GM13976 (cell line): ENCODE measurements at places on chromosomes 2 and 18.

GRCh38 chr2:153474407-153474806 lies 4.2 kb downstream of the RPRM start:
- DNase-seq = no peak

- DNase-seq = peak; percentile 75
Observed at GRCh38 chr18:45686891-45687611, 36.9 kb upstream of the SLC14A1 start.

DNA sequence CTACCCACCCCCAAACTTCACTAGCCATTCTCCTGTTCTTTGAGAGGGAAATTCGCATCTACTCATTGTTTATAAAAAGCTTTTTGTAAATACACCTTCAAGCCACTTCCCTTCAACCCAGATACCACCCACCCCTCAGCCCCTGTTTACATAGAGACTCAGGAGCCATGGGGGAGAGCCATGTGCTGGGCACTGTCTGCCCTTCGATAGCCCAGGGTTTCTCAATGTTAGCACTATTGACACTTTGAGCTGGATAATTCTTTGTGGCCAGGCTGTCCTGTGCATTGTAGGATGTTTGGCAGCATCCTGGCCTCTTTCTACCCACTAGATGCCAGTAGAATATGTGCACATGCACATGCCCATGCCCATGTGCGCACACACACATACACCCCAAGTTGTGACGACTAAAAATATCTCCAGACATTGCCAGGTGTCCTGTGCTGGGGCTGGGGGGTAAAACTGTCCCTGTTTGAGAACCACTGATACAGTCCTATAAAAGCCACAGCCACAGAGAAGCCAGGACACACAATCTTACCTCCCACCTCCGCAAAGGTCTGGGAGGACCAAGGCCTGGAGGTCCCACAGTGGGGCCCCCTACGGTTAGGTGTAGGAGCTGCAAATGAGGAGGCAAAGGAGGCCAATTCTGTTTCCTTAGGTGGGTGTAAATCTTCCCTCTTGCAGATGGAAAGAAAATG lies 44.5 kb upstream of the ASPRV1 start:
- peak; percentile 7 for DNase-seq

GRCh38 chr2:214310319-214310718 lies 100.5 kb upstream of the VWC2L start:
- DNase-seq = no peak

DNA sequence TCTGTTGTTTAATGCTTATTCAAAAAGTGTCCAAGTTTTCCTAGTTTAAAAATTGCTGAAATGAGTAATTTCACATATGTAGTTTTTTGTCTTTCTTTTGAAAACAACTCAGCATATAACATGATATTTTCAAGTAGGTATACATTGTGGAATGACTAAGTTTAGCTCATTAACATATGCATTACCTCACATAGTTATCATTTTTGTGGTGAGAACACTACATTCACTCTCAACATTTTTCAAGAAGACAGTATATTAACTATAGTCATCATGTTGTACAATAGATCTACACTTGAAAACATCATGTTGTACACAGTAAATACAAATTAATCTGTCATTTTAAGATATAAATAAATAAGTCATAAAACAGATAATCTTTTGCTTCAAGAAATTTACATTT lies 340.0 kb downstream of the CCDC85A start:
- no peak for DNase-seq

GRCh38 chr2:238322001-238322411 lies 1.7 kb downstream of the TRAF3IP1 start:
- no peak for DNase-seq

- DNase-seq = no peak
Observed at GRCh38 chr2:229553091-229553490, 161.3 kb downstream of the DNER start.

GRCh38 chr18:58788971-58789875 lies 75.5 kb upstream of the ZNF532 start:
- no peak for DNase-seq

- DNase-seq = no peak
Observed at GRCh38 chr2:184908966-184909365, 310.6 kb downstream of the ZNF804A start.

- no peak for DNase-seq
Observed at GRCh38 chr2:25400169-25400568, 58.4 kb upstream of the DNMT3A start.

DNA sequence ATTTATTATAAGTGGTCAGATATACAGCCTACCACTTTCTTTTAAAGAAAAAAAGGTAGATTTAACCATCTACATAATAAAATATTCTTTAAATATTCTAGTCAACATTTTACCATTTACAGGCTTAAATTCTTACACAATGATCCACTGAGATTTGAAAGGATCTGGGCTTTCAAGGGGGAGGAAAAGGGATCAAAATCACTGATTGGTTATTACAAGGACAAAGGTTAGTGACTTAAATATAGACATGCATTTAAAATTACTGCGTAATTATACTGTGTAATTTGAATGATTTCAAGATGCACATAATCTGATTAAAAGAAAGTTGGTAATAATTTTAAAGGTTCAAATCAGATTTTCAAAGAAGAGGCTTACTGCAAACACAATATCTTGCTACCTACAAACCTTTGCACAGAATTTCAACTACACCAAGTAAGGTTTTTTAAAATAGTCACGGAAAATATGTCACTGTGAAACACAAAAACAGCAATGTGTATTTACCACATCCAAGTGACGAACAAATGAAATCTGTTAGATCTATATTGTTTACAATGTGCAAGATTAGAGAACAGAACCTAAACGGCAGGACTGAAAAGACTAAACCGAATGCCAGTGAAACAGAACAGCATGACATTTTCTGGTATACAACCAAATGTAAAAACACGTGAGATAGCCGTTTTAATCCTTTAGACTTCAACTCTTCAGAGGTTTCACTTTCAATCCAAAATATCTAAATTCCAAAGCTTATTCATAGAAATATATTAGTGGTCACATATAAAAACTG lies 40.8 kb downstream of the RTN4 start:
- no peak for DNase-seq

- no peak for DNase-seq
Observed at GRCh38 chr2:157443090-157443489, 799 bp downstream of the CYTIP start.

DNA sequence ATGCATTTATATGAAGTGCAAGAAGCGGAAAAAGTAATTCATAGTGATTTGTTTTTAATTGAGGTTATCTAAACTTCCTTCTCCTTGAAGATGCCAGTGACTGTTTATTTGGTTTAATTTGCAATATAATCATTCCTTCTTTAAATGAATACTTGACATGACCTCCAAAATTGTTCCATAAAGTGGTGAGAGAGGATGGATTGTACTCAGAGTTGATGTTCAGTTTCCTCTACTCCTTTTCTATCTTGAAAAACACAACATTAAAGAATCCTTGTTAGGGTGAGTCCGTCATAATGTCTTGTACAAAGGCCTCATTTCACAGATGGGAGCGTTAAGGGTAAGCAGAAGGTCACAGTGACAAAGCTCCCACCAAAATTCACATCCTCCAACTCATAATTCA lies 756.1 kb upstream of the KLHL29 start:
- DNase-seq = no peak

- DNase-seq = no peak
Observed at GRCh38 chr2:100862081-100862480, 42.1 kb downstream of the NPAS2 start.

GRCh38 chr18:59155153-59155552 lies 15.5 kb downstream of the SEC11C start:
- no peak for DNase-seq

DNA sequence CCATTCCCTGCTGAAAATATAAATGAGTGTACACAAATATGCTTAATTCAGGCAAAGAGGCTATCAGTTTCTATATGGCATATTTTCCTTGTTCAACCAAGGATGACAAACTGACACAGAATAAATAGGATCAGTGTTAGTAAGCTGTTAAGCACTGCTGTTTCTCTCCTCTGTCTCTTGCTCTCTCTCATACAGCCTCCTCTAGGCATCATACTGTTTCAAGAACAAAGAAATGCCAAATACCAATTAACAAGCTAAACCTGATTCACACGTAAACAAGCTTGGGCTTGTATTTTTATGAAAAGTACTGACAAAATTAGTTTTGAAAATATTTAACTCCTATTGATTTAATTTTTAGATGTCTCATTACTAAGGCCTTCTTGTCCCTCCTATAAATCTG lies 1027.2 kb upstream of the ACVR2A start:
- no peak for DNase-seq

DNA sequence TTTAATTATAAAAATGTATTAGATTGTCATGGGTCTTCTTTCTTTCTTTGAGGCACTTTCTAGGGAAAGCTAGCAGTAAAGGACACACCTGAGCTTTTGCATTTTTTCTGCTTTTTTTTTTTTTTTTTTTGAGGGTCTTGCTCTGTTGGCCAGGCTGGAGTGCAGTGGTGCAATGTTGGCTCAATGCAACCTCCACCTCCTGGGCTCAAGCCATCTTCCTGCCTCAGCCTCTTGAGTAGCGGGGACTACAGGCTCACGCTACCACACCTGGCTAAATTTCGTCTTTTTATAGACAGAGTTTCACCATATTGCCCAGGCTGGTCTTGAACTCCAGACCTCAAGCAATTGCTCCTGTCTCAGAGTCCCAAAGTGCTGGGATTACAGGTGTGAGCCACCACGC lies 40.5 kb downstream of the ROCK1 start:
- no peak for DNase-seq

DNA sequence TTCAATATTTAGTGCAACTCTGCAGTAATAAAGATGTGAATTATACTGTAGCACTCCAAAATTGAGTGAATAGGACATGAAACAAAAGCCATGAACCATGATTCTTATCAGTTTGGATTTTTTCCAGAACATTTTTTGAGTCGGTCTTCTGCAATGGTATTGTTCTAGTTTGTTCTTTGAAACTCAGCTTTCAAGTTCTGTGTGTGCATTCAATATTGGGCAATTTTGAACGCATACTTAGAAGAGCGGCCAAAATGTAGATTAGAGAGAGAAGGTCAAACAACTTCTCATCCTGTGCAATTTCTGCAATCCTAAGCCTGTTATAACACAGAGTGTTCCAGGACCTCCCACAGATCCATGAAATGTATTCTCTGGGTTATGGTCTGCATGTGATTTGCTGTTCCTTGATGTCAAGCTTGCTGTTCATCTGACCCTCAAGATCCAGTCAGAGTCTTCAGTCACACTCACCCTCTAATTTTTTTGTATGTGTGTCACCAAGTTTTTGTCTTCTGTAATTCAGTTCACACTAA lies 48.3 kb downstream of the TSPYL6 start:
- DNase-seq = no peak

GRCh38 chr18:24402209-24402785 lies 4.7 kb upstream of the OSBPL1A start:
- DNase-seq = no peak

DNA sequence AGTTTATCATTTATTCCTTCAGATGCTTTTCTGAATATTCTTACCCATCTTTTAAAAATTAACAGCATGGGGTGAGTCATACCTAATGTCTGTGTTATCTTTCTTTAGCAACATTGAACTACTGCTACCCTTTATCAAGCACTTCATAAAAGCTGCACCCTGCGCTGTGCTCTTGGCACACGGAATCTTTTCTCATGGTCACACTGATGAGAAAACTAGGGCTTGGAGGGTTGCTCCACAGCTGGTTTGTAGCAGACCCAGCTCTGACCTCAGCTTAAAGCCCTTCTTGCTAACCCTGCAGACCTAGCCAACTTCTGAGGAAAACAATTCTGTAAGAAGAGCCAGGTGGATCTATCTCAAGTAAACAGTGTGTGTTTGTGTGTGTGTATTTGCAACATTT lies 106.3 kb downstream of the RNF144A start:
- DNase-seq = no peak

- no peak for DNase-seq
Observed at GRCh38 chr2:103232865-103233264, 471.0 kb downstream of the TMEM182 start.

GRCh38 chr2:71353248-71353647 lies 21.7 kb downstream of the ZNF638 start:
- peak; percentile 55 for DNase-seq

- no peak for DNase-seq
Observed at GRCh38 chr2:29304399-29305060, 189.3 kb downstream of the CLIP4 start.

DNA sequence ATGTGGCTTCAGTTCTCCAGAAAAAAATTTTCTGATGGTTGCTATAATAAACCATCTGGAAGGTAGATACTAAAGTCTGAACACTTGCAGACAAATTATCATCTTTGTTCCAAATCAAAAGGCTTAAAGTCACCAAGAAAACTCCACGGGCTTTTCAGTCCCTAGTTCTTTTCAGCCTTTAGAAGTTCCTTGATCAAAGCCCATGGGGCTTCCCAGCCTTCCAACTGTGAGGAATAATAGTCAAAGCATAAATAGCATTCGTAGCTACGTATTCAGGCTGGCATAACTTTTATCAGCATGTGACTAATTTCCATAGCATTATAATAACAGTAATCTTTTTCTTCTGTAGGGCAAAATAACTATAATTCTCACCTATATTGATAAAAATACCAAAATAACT lies 13.9 kb downstream of the SCG2 start:
- no peak for DNase-seq

GRCh38 chr2:60529785-60530627 lies 23.4 kb downstream of the BCL11A start:
- no peak for DNase-seq
